Stimulated activated CD4-positive, alpha-beta T cell treated with anti-CD3 and anti-CD28 coated beads, Interleukin-15, amount 100 ng/mL, for 1 hour (primary cell): ENCODE measurements at places on chromosomes 5 and 9.
A peak's percentile ranks its signal among the peaks of the same experiment; 100 is the strongest.

GRCh38 chr5:142587354-142587965 is 98.4 kb downstream of the FGF1 start:
- no peak for DNase-seq

- DNase-seq, result no peak
Measured at GRCh38 chr5:2223303-2223702, 340.6 kb upstream of the IRX4 start.

- DNase-seq, result no peak
Measured at GRCh38 chr5:157530226-157530972, 45.2 kb downstream of the ADAM19 start.

DNA sequence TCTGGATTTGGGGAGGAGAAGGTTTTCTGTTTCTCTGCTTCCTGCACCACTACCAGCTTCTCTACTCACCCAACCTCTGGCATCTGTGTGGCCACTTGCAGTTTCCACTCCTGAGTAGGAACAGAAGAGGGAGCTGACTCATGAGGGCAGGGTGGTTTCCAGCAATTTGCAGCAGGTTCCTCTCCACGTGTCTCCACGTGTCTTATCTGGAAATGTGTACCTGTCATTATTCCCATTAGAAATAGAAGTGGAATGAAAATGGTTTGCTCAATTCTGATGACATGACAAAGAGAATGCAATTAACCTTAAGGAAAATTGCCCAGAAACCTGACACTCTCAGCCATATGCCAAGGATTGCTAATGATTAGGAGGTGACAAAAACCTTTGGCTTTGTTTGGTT is 33.0 kb downstream of the EGFLAM start:
- no peak for DNase-seq

GRCh38 chr9:126205845-126206498 is 120.7 kb upstream of the MVB12B start:
- no peak for DNase-seq

DNA sequence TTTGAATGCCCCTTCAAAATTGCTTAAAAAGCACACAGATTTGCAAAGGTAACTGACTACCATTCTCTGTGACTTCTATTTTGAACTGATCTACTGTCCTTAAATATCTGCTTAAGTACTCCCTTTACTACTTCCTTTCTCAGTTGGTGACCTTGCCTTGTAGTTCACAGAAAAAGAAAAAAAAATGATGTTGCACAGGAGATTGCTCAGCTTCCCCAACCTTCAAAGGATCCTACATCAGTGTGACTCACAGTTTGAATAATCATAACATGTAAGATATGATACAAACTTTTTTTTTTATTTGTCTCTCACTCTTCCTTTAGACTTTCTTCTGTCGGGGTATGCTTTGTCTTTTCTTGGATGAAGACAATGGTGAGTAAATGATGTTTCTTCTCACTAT is 1029.6 kb downstream of the CDH12 start:
- DNase-seq, result no peak

GRCh38 chr5:1706021-1706420 is 93.6 kb downstream of the MRPL36 start:
- no peak for DNase-seq

GRCh38 chr9:38164659-38165221 is 95.7 kb upstream of the SHB start:
- no peak for DNase-seq

GRCh38 chr9:117392992-117393391 is 21.9 kb downstream of the ASTN2 start:
- DNase-seq, result no peak

DNA sequence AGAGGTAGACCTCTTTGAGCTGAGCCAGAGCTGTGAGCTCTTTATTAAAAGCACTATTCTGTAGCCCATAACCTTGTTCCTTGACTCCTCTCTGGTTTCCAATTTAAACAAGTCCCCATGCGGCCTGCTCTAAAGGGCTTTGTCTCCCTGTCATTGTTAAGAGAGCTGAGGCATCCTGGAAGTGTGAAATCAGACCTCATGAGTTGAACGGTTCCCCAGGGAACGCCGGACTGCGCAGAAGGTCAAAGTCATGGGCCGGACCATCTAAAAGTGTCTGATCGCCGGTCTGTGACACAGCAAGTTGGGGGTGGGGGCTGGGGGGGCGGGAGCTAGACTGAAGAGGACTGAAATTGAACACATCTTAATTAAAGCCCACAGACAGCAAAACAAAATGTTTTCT is 265.8 kb downstream of the SLF1 start:
- DNase-seq, result no peak

DNA sequence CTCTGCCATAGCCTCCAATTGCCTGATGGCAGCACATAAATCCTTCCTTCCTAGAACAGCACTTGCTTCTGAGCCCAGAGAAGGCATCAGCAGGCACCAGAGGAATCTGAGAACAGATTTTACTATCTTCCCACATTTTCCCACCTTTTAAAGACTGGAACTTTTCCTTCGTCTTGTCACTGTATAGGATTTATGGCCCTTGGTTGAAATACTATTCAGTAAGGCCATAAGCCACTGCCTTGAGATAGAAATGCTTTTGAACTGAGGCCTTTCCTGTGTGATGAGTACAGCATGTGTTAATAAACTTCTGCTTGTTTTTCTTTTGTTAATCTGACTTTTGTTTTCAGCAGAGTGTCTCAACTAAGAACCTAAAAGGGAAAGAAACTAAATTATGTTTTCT is 84.3 kb downstream of the MRPS27 start:
- DNase-seq, result no peak

DNA sequence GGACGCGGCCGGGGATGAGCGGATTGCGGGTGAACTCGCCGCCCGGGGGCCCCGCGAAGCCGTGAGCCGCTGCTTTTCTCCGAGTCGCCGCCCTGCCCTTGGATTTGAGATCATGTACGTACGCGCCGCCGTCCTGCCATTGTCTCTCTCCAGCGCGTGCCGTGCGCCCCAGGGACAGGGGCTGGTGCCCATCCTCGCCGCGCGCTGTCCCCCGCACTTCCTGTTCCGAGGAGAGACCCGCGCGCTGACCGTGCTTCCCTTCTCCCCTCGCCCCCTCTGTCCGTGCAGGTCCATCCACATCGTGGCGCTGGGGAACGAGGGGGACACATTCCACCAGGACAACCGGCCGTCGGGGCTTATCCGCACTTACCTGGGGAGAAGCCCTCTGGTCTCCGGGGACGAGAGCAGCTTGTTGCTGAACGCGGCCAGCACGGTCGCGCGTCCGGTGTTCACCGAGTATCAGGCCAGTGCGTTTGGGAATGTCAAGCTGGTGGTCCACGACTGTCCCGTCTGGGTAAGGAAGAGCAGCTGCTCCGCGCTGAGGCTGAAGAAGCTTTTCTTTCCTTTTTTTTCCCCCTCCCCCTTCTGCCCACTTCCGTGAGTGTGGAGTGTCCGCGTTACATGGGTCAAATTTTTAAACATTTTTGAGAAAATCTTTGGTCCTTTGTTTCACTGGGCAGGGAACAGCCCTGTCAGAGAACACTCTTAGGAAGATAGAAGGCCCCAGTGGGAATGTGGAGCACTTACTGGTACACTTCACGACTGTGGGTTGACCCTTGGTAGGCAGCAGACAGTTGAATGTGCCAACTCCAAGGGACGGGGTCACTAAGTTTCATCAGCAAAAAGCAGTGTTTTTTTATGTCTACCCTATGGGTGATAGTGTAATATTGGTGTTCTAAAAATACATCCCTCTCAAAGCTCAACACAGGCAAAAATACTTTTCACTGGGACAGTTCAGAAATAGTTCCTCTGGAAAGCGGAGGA is 727 bp downstream of the RHOBTB3 start:
- DNase-seq, result peak; percentile 6

- no peak for DNase-seq
Measured at GRCh38 chr9:8262625-8263622, 463.3 kb upstream of the DMAC1 start.

DNA sequence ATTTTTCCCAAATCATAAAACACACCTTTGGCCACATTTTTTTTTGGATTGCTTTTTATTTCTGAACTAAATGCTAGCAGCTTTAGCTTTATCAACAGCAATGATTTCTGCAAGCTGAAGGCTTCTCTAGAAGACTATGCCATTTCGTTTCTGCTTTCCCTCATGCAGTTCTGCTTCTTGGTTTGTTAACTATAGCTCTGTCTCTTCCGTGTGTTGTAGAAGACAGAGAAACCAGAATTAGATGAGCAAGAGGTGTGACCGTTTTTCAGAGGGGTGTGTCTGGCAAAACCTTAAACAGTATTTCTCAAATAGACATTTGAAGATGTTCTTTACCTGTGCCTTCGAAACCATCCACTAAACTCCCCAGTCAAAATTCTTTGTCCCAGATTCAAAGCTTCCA is 131.5 kb downstream of the ZNF462 start:
- no peak for DNase-seq

- DNase-seq, result no peak
Measured at GRCh38 chr9:21933865-21934264, 60.3 kb downstream of the CDKN2A start.

DNA sequence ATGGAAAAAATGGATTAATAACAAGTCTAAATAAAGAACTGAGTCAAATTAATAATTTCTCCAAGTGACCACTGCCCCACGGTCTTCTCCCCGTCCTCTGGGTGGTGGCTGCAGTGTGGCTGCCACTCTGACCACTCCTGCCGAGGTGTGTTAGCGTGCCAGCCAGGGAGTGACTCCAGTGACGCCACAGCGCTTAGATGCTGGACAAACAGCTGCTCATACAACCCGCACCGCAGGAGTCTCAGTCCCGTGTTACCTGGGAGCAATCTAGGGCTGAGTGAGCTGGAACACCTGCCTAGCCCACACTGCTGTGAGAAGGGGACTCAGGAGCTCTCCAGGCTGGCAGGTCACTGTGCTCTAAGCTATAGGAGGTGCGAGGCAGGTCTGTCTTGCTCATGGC is 10.2 kb downstream of the MAPK9 start:
- no peak for DNase-seq

DNA sequence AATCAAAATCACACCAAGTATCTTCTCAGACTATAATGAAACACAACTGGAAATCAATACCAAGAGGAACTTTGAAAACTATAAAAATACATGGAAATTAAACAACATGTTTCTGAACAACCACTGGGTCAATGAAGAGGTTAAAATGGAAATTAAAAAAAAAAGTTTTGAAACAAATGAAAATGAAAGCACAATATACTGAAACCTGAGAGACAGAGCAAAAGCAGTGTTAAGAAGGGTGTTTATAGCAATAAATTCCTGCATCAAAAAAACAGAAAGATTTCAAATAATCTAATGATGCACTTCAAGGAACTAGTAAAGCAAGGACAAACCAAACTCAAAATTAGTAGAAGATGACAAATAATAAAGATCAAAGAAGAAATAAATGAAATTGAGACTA is 92.0 kb downstream of the TMEM232 start:
- DNase-seq, result no peak

DNA sequence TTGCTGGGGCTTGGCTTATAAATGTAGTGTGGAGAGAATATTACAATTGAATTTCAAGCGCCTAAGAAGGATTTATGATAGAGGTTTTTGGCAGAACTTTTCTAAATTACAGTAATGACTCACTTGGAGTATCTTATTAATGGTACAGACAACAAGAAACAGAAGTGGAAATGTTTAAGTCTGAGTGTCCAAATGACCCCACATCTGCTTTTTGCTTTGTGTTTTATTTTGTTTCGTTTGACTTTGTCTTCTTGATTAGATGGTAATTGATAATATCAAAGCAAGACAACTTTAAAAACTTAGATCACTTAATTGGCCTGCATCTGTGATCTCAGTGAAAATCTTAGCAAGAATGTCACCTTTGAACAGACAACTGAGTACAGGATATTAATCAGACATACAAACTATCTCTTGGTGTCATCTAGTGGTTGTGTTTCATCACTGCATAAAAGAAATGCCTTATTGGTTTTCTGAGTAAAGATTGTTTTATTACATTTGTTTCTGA is 577.4 kb downstream of the ISL1 start:
- DNase-seq, result no peak

GRCh38 chr9:122030357-122030756 is 62.8 kb downstream of the TTLL11 start:
- DNase-seq, result no peak

GRCh38 chr5:83955916-83956315 is 235.3 kb upstream of the HAPLN1 start:
- no peak for DNase-seq

GRCh38 chr5:39608024-39608423 is 183.2 kb upstream of the DAB2 start:
- no peak for DNase-seq

GRCh38 chr5:32602906-32603305 is 17.5 kb downstream of the SUB1 start:
- DNase-seq, result no peak
